RWPE2 (cell line): ENCODE measurements at places on chromosomes 2 and 18.

DNA sequence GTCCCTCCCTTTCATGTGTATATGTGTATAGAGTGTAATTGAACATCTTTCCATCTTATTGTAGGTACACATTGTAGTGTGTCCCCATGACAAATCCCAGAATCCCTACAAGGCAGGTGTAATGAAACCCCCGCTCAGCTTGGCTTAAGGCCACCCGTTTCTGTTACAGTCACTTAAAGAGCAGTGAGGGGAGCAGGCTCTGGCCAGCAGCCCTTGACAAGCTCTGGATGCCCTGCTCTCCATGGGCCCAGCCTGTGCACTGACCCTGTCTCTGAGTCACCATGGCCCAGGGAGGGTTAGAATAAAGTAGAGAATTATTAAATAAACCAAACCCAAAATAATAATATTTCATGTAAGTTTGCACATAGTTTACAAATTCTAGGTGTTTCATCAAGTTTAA, 17.2 kb upstream of the MAL start:
- DNase-seq = no peak

GRCh38 chr18:42373584-42373983, 418.6 kb downstream of the PIK3C3 start:
- DNase-seq = no peak

DNA sequence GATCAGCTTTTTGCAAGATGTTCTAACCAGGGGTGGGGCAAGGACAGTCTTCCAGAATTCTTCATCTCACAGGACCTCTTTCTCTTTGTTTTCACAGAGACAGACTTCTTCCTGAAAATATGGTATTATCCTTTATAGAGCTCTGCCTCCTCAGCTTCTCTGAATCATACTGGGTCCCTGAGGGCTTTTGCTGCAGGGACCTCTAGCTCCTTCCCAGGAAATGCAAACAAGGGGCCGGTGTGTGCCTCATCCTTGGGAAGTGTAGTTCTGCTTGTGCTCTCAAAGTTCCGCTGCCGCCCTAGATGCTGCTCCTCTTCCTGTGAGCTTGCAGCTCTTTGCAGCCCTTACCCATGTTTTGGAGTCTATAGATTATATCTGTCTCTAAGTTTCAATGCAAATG, 99.5 kb upstream of the NPAS2 start:
- no peak for DNase-seq

DNA sequence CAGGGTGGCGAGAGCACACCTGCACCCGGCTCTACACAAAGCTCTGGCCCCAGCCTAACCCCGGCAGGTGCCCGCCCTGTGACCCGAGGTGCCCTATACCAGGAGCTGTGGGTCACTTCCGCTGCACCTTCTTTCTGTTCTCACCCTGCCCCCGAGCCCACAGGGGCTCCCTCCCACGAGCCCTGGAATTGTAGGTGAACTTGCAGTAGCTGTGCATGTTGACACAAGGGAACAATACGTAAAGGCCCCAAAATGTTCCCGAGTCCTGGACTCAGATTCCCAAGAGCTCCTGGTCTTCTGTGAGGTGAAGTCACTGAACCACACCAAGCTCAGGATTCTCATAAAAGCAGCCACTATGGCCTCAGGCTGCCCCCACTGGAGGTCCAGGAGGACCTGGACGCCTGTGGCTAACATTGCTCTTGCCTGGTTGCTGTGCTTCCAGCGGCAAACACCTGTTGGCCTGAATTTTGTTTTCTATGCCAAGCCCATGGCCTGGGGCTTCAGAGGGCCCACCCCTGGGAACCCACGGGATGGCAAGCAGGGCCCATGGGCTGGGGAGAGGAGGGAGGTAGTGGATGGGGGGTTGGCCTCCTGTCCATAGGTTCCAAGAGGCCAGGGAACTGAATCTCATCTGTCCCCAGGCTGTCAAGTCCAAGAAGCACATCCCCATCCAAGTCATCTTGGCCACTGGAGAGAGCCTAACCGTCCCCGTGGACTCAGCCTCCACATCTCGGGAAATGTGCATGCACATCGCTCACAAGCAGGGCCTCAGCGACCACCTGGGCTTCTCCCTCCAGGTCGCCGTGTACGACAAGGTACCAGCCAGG, 23.2 kb upstream of the GPR17 start:
- no peak for DNase-seq

DNA sequence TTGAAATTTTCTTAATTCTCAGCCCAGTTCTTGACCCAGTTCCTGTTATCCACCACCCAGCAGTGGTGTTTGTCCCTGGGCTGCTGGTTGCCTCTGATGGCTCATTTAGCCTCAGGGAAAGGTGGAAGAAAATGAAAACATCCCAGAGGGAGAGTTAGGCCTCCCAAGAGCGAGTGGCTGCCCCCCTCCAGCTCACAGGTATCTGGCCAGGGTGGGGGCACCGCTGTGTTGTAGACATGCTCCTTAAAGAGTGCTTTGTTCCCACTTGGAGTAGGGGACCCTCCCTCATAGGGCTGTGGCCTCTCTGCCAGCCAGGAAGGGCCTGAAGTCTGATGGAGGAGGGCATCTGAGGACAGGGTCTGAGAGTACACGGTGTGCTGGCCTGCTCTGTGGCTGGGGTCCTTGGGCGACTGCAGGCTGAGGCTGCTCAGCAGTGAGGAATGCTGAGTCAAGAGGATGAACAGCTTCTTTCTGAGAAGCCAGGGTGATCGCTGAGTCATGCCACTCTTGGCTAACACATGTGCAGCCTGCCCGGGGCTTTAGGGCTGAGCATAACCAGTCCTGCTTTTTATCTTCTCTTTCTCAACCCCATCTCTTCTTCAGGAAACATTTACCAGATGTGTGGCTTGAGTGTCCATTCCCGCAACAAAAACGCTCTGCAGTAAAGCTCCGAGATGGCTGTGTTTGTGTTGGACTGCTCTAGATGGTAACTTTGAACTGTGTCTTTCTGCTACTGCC, 72.3 kb downstream of the IL1R2 start:
- DNase-seq = peak; percentile 85

GRCh38 chr2:43075054-43075593, 151.3 kb downstream of the ZFP36L2 start:
- DNase-seq = no peak

DNA sequence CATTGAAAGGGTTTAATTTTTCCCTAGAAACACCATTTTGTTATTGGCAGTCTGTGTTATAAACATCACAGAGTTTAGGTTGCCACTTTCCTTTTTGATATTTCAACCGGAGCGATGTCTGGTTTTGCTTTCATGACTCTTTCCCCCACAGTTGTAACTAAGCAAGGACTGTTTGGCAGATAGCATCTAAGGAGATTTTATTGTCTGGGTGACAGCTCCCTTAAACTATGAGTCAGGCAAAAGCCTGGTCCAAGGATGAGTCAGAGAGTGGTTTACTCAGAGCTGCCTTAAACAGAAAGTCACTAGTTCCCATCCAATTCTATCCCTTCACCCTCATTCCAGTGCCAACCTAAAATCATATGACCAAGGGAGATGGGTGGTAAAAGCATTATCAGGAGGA, 341.6 kb upstream of the VWC2L start:
- no peak for DNase-seq

DNA sequence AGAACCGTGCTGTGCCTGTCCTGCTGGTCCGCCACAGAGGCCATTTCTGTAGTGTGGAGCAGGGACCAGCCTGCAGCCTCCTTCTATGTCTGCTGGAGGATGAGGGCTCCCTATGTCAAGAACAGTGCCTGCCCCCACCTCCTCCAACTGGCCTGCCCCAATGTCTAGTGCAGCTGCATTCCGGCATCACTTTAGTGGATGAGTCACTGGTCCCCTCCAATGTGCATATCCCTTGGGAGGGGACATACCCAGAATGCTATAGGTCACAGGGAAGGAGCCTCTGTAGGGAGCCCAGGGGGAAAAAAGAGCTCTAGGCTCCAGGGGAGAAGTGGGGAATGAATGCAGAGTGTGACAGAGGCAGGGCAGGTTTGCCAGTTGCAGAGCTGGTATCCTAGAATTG, 219.6 kb downstream of the CELF4 start:
- no peak for DNase-seq

DNA sequence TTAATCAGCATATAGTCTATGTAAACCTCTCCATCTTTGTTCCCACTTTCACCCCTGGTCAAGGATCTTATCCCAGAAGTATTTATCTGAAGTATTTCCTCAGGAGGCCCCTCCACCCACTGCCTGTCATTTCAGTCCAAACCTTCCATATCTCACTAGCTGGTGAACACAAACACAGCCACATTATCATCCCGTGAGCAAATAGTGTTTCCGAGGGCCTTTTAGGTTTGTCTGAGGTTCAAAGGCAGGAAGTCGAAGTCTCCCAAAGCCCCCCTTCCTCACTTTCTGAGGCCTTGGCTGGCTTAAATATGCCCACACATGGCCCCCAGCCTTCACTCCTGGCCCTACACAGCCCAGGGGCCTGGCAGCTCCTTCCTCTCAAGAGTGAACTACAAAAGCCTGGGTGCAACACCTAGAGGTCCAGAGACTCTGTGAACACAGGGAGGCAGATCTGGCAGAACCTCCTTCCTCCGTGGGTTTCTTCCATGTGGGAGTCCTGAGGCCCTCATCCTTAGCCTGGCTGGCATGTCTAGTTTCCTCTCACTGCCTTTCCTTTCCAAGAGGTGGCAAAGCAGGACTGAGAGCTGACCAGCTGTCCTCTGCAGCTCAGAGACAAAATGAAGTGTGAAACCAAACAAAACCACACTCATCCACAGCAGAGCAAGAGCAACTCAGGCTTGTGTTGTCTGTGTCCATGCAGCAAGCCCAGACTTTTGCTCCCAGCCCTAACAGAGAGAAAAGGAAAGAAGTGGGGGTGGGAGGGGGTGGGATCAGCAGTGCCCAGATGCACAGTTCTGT, 264.2 kb downstream of the SS18 start:
- no peak for DNase-seq

GRCh38 chr2:69965756-69966445, 4.5 kb upstream of the ASPRV1 start:
- no peak for DNase-seq

DNA sequence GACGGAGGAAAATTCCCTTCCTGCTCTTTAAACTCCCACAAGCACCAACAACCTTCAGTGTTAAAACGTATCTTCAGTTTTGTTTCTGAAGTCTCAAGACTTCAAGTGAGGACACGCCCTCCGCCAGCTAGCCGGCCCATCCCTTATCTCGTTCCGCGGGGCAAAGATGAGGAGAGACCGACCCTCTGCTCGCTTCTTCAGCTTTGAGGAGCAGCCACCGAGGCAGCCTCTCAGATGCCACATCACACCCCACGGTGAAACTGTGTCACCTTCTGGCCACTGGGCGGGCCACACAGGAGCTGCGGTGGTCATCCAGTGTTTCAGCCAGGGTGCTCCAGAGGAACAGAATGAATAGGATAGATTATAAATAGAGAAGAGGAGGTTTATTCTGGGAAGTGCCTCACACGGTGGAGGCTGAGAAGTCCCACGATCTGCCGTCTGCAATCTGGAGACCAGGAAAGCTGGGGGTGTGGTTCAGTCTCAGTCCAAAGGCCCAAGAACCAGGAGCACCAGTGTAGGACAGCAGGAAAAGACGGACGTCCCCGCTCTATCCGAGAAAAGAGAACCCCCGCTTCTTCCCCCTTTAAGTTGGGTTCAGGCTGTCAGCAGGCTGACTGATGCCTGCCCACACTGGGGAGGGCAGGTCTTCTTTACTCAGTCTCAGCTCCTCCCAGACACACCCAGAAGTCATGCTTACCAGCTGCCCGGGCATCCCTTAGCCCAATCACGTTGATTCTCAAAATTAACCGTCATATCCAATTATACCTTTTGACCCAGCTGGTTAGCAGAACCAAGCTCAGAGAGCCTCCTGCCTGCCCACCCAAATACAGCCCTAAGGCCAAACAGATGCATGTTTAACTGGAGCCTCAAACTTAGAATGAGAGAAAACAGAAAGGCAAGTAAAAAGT, 399.7 kb upstream of the ID2 start:
- DNase-seq = no peak

- DNase-seq = no peak
Measured at GRCh38 chr2:184780384-184780783, 182.1 kb downstream of the ZNF804A start.

- DNase-seq = no peak
Measured at GRCh38 chr2:71455011-71455740, 1.8 kb downstream of the DYSF start.

DNA sequence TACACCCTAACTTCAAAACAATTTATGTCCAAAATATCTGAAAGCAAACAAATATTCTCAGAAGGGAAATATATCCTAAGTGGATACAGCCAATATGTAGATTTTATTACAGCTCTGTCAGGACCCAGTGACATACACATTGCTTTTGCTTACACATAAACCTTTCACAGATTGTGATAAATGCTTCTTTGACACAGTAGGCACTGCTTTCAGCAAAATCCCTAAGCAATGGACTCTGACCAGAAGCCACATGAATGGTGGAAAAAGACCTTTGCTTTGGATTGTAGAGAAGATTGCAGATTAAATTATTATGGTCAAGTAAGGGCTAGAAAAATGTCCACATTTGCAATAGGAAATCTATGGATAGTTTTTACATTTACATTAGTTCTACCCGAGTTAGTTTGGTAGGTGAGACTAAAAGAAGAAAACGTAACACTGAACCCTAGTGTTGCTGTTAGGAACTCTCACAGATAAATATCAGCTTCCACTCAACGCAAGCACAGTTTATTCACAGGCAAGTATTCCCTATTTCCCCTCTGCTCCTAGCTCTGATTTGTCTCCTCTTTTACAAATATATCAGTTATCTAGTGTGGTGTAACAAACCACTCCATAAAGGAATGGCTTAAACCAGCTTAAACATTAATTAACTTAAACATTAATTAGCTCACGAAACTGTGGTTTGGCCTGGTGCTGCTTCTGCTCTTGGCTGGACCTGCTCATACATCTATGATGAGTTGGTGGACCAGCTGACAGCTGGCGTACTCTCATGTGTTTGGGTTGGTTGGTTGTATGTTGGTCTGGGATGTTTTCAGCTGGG, 23.6 kb upstream of the SERPINE2 start:
- DNase-seq = no peak

DNA sequence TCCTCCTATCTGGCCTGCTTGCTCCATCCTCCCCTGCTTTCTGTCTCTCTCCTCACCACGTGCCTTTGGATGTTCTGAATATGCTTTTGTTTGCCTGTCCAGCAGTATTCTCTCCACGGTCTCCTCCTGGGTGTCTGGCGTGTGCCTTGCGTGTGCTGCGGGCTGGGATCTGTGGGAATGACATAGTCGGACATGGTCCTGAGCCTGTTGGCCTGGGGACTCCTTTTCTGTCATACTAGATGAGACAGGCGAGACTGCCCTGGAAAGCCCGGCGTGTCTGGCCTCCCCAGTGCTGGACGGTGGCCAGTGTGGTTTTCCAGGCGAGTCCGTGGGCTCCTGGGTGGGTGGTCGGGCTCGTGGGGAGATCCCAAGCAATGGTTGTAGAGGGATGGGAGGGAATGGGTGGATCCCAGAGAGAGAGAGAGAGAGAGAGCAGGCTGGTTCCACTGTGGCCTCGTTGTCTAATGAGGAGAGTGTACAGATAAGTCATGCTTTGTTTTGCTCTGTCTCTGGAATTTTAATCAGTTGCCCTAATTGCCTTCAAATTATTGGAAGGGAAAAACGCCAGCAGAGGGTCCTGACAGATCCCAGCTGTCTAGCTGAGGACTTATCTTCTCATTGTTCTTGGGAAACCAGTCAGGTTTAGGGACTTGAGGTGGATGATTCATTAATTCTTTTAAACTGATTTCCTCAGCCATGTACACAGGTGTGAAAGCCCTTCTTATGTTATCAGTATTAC, 58.3 kb downstream of the HPCAL1 start:
- DNase-seq = no peak
